A549 treated with DMSO at 1 μM for 4 hours (cell line): ENCODE measurements at places on chromosomes 7 and 10. TPM values are rescaled to one million over a fixed set of nuclear protein-coding genes. Genes with fewer than 3 reads are reported as not detected.

Gene NPFFR1
- 0.01 TPM in 2 of 5 replicates, not detected in the others for total RNA-seq

Gene TRIP6
- 46.1 to 61.3 TPM (median 52.0 TPM) in 5 replicates for total RNA-seq

Gene LRMDA
- 3.0 to 4.2 TPM (median 3.9 TPM) in 5 replicates for total RNA-seq

Gene AKR1C8
- 0.32 to 0.49 TPM in 2 of 5 replicates, not detected in the others for total RNA-seq

Gene SORCS1
- total RNA-seq = not detected in 5 replicates

Gene TWIST1
- total RNA-seq = 2.6 to 4.6 TPM (median 3.9 TPM) in 5 replicates

Gene MBL2
- not detected in 5 replicates for total RNA-seq

Gene NYAP1
- total RNA-seq = 0.52 to 1.1 TPM (median 0.85 TPM) in 5 replicates

Gene ZNF117
- total RNA-seq = 0.11 to 0.25 TPM (median 0.18 TPM) in 5 replicates

Gene MYOZ1
- total RNA-seq = not detected in 5 replicates

Gene VWA2
- total RNA-seq = not detected in 5 replicates

Gene ZNF239
- 2.3 to 3.1 TPM (median 2.5 TPM) in 5 replicates for total RNA-seq

Gene GHRHR
- not detected in 5 replicates for total RNA-seq

Gene EMX2
- total RNA-seq = not detected in 5 replicates

Gene NPC1L1
- total RNA-seq = 0.06 to 0.09 TPM (median 0.08 TPM) in 4 of 5 replicates, not detected in the other

Gene PRLHR
- total RNA-seq = not detected in 5 replicates
